HuH-7 (cell line): ENCODE measurements at places on chromosomes 5 and 9.

DNA sequence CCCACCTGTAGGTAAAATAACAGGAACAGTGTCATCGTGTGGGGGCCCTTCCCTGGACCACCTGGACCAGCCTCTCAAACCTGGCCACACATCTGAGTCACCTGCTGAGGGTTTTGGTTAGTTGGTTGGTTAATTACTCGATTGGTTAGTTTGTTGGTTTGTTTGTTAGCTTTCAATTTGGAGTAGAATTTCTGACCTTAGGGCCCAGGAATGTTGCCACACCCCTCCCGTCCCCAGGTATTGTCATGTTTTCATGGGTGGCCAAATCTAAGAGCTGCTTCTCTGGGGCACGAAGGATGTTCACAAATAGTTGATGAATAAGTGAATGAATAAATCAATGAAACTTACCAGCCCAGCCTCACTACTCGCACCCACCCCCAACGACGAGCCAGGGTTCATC is 21.9 kb downstream of the NTNG2 start:
- no peak for DNase-seq

DNA sequence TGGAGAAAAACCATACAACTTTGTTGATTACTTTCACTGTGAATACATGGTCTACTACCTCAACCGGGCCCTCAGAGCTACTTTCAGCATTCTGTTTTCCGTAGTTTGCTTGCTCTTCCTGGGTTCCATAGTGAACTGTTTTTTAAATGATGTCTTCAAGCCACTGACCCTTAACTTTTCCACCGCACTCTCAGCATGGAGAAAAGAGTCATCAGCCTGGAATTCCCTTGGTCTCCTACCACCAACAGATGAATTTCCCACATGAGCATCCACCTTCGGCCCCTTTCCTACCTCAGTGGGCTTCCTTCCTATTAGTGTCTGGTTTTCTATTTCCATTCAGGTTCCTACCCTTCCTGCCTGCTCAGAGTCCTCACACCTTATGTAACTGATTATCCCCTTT is 135.9 kb upstream of the ADAMTSL1 start:
- no peak for DNase-seq

DNA sequence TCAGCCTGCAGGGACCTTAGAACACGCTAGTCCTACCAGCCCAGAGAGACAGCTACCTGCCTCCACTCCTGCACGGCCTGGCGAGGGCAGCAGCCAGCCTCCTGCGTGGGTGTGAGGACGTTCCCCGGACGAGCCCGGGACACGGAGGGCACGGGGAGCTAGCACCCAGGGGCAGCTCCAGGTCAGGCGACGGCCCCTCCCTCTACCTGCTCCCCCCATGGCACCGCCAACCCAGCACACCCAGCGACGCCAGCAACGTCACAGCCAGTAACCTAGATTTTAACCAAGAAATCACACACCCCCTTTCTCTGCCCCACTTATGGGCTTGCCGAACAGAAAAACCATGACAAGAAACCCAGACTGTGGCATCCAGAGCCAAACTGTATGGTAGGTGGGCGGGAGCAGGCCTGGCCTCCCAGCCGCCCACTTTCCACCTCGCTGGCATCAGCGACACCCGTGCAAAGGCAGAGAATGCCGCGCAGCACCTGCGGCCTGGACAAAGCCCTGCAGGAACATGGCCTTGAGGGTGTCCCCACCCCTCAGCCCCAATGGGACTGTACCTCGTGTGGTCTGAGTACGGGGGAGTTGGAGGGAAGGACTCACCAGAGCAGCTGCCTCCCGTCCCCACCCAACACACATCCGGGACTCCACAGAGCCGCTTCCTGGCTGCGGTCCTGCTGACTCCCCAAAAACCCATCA is 47.9 kb downstream of the NACC2 start:
- DNase-seq, result no peak

DNA sequence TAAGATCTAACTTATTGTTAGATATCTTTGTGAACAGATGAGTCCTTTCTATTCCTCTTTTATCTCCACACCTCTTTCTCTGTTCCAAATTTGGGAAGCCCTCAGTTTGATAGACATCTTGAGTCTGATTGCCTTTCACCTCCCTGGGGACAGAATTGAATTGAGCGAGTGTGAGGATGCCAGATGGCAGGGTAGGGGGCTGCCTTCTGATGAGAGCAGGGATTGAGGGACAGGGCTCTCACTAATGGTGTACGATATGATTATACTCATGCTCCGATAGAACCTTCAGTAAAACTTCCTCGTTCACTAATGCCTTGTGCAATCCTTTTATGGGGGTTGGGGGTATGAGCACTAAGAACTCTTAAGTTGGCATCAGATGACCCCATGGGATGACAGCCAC is 172.1 kb upstream of the DAP start:
- no peak for DNase-seq

DNA sequence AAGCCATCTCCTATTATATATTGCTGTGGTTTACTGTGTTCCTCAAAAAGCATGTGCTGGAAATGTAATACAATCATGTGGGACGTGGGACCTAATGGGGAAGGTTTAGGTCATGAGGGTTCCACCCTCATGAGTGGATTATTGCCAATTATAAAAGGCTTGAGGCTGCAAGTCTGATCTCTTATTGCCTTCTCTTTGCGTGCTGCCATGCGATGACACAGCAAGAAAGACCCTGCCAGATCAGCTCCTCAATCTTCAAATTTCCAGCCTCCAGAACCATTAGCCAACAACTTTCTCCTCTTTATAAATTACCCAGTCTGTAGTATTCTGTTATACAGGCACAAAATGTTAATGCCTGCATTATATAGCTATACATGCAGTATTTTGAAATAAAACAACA is 45.4 kb downstream of the MARCHF11 start:
- DNase-seq, result no peak

GRCh38 chr9:99833735-99834134 is 12.1 kb downstream of the NR4A3 start:
- no peak for DNase-seq

GRCh38 chr9:99472240-99472915 is 250.3 kb downstream of the SEC61B start:
- no peak for DNase-seq

GRCh38 chr9:136268735-136269134 is 23.1 kb upstream of the QSOX2 start:
- no peak for DNase-seq

GRCh38 chr9:74458832-74459231 is 38.3 kb upstream of the RORB start:
- DNase-seq, result no peak

DNA sequence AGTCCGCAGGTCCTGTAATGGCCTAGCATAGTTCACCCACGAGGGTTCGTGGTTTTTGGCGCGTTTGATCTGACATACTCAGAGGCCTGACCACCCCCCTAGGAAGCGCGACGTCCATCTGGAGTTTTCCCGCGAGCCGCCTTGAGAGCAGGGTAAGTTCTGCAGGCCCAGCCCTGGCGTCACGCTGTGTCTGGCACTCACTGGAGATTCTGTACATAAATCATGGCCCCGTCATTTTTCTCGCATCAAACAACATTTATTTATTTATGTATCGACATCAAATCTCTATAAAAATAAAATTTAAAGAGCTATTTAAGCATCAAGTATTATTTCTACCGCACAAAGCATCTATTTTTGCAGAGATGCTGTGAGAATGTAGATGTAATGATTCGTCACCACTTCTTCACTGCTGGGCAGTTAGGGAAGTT is 437 bp upstream of the TRIM41 start:
- DNase-seq, result no peak

DNA sequence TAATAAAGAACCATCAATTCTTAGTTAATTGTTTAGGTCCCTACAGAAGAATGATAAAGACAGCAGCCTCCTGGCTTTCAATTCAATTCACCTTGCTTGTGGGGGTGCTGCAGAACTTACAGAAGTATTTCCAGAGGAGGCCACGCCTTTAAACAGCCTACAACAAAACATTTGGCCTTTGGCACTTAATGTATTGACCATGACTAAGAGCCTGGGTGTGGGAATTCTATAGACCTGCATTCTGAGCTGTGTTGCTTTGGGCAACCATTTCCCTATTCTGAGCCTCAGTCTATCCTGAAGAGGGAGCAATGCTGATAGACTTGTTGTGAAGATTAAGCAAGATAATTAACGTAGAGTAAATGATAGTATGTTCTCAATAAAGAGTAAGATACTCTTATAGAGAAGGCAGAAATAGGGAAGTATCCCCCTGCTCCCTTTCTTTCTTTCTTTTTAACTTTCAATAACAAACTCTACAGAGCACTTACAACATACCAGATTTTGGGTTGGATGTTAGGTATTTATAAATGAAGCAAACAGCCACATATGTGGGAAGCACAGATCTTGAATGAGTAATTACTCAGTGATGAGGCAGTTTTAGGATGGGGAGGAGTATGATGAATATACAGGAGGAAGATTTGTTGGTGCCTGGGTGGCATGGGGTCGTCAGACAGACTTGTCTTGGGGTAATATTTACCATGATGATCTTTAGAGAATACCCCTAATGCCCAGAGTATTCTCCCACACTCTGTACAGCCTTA is 28.4 kb downstream of the PAPPA start:
- DNase-seq, result no peak

GRCh38 chr5:84259283-84260045 is 125.2 kb downstream of the EDIL3 start:
- DNase-seq, result no peak

DNA sequence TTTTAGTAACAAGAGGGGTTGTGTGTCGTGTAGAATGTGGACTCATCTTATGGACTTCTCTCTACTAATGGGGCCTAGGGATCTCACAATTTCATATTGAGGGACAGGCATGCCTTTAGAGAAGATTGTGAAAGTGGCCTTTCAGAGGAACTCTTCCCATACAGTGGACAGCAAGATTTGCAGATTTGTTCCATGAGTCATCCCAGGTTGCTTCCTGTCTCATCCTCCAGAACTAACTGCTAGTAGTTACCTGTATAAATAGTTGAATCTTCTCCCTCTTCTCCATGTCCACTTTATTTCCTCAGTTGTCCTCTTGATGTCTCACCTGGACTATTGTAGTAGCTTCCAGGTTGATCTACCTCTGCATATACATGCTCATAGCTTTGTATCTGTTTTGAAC is 997.5 kb upstream of the CTNND2 start:
- DNase-seq, result no peak

DNA sequence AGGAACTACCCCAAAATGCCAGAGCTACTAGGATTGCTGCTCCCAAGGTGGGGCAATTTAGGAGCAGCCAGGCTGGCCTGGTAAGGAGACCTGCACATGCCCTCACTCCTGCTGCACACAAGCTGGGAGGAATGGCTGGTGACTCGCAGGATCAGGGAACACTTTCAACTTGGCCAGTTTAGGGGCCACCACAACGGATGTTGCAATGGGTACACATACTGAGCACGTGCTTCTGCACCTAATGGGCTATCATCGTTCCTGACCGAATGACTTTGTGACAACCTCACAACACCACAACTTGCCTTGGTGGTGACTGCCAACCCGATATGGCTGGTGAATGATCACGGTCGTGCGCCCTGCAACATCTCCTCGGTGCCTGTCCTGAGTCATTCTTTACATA is 172.0 kb downstream of the ROR2 start:
- no peak for DNase-seq
